Osteoblast (primary cell): ENCODE measurements at places on chromosomes 16 and 17.

DNA sequence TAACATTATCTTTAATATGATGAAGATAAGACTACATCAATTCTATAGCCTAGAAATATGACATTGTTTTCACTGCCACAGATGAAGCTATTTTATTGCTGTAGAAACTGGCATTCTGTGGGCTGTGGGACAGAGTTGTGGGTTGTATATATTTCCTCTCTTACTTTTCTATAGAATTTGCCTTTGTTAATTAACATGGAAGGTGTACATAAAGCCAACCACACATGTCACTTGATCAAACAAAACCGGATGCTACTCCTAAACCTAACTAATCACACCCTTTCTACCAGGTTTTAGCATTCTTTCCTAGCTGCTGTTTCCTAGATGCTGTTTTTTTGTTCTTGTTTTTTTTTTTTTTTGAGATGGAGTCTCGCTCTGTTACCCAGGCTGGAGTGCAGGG lies 81.2 kb upstream of the ATP2A3 start:
- no peak for DNase-seq

DNA sequence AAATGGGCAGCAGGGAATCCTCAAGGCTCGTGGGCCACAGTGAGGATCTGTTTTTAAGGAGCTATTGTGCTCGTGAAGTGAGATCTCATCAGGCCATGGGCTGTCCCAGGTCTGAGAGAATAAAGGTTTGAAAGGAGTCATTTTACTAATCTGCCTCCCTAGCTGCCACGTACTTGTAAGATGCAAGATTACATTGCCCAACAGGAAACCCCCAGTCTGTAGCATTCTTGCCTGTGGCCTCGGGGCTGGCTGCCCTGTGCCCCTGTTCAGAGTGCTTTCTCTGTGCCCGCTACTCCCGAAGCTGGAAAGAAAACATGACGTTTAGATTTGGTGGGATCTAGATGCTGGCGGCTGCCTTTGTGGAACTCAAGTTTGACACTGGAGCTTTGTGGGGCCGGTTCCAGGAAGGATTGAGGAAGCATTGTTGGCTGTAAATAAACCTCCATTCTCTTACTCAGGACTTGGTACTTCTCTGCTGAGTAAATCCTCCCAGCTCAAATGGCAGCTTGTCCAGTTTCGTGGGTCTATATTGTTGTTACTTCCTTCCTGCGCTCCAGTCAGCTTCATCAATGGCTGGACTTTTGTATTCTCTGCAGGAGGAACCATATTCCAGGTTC lies 21.2 kb downstream of the SAP30BP start:
- no peak for DNase-seq

- peak; percentile 98 for DNase-seq
Observed at GRCh38 chr17:31394544-31394943, 3.1 kb downstream of the RAB11FIP4 start.

DNA sequence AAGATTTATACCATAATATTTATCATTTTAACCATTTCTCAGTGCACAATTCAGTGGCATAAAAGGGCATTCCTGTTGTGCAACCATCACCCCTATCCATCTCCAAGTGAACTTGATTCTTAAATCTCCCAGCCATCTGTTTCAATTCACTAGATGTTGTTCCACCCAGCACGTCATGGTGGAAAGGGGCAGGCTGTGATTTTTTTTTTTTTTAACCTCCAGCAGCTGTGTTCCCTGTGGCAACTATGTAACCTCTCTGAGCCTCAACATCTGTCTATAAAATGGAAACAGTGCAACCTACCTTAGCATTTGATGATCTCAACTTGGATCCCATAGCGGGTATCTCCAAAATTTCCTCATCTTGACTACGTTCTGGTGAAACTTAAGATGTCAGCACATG lies 604.5 kb downstream of the WWOX start:
- no peak for DNase-seq

DNA sequence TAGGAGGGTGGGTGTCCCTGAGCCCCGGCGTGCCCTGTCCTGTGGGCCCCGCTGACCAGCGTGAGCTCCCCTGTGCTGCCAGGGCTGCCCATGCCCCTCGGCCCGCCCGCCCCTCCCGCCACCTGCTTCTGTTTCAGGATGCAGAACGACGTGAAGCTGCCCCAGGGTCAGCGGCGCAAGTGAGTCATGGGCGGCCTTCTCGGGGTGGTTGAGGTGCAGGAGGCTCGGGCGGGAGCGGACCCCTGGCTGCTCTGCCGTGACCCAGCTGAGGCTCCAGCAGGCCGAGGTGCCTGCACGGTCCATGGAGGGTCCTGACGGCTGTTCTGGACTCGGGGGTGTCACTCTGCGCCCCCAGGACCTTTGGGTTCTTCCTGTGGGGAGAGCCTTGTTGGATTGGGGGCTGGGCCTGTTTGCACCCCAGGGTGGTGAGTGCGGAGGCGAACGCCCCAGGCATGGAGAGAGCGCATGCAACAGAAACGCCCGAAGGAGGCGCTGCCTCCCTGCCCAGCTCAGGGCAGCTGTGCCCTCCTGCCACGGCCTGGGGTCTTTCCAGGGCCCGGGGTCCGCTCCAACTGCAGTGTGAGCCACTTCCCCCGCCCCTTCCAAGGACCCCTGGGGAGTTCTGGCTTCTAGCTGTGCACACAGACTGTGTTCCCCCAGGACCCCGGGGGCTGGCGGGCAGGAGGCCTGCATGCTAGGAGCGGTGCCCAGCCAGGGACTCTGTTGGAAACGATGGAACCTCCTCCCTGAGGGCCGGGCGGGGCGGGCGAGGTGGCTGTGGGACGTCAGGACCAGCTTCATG lies 4.0 kb downstream of the SLC25A10 start:
- DNase-seq, result peak; percentile 89

GRCh38 chr17:38559880-38560230 lies 45.9 kb downstream of the SRCIN1 start:
- no peak for DNase-seq

- DNase-seq, result peak; percentile 63
Observed at GRCh38 chr17:47731396-47731795, 1.6 kb upstream of the TBX21 start.

DNA sequence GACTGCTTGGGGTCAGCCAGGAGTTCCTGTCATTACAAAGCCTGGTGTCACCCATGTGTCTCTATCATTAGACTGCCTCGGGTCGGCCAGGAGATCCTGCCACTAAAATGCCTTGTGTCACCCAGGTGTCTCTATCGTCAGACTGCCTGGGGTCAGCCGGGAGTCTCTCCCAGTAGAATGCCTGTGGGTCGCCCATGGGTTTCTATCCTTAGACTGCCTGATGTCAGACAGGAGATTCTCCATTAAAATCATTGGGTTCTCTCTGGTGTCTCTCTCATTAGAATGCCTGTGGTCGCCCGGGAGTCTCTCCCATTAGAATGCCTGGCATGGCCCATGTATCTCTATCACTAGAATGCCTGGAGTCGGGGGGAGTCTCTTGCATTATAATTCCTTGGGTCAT lies 2231.0 kb downstream of the TP53TG3F start:
- no peak for DNase-seq

DNA sequence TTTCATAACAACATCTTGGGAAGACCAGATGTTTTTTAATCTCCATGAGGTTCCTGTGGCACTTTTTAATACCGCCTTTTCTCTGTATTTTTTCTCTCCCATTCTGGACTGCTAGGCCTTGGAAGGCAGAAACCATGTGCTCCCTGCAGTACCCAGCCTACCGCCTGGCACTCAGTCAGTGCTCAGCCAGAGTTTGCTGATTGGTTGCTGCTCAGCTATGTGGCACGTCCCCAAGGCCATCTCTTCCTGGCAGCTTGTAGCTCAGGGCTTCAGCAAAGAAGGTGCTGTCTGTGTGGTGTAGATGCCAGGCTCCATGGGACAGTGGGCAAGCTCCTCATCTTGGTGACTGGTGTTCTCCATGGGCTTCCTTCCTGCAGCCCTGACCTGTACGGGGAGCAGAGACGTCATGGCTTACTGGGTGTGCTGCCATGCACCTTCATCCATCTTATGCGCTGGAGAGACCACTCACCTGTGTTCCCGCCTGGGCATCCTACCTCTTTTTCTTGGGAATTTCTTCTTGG lies 86.7 kb downstream of the CLEC16A start:
- DNase-seq, result no peak

DNA sequence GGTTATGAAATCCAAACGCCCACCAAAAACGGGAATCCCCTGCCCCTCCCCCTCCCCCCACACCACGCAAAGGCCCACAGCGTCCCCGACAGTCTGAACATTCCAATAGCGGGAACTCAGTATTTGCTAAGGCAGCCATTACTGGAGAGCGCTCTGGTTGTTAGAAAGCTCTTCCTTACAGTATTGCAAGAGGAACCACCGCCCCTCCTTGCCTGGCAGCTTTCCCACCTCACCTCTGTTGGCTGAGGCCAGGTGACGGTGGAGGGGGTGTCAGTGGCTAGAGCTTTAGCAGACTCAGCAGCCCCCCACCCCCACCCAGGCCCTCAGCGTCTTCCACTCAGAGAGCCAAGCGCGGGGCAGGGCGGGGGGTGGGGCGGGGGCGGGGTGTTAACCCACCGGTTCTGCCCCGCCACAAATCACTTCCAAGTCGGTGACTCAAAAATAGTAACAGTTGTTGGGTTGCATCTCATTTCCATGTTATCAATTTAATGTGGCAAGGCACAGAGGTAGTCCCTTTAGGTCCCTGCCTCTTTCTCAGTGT lies 2.2 kb upstream of the PLEKHH3 start:
- DNase-seq, result peak; percentile 95

- no peak for DNase-seq
Observed at GRCh38 chr17:27846042-27846655, 45.8 kb upstream of the NOS2 start.

DNA sequence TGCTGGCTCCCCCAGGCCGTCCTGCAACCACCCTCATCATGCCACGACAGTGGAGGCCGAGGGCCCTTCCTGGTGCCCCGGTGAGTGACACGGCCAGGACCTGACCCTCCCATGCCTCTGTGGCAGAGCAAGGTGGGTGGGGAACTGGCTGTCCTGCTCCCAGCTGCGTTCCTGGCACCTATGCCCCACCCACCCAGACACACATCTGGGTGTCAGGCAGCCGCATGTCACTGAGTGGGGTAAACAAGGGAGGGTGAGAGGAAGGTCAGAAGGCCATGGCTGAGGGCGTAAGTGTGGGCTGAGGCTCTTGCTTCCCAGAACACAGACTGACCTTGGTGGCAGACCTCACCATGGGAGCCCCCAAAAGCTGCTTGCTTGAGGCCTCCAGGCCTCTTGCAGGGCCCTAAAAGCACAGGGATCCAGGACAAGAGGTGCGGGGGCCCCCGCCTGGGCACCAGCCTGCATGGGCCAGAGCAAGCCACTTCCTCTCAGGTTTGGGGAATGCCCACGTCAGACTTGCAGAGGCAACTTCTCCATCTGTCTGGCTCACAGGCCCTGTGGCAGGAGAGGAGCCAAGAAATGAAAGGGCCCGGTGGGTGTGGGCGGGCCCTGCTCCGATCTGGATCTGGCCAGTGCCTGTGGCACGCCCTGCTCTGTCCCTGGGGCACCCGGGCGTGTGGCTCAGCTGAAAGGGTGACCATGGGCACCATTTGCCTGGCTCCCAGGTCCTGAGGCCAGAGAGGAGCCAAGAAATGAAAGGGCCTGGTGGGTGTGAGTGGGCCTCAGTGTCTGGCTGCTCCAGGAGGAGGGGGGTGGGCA lies 3.9 kb upstream of the CCDC57 start:
- DNase-seq, result peak; percentile 97

DNA sequence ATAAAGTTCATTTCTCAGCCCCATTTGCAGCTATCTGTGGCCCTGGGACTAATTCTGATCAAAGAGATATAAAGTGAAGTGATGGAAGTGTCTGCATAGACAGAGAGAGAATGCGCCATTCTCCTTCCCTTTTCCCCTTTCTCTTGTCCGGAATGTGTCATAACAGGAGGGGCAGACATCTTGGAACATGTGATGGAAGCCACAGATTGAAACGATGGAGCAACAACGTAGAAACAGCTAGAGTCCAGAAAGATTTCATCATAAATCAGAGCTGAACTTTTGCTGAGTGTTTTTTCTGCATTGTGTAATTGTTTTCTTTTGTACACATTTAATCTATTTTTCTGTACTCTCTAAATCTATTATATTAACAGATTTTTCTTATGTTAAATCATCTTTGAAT lies 11.3 kb downstream of the ASGR1 start:
- no peak for DNase-seq

DNA sequence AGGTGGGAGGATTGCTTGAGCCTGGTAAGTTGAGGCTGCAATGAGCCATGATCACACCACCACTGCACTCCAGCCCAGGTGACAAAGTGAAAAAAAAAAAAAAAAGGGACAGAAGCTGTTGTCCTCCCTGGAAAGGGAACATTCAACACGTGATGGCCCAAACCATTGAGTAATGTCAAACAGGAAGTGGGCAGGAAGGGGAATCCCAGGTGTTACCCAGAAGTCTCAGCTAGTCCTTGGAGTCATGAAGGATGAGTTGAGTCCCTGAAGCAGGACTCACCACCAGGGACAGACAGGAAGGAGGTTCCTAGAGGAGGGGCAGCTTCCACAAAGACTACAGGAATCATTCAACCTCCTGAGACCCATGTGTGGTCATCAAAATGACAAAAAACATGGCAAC lies 19.8 kb upstream of the CMIP start:
- DNase-seq, result no peak

GRCh38 chr17:21173543-21173942 lies 40.4 kb downstream of the TMEM11 start:
- no peak for DNase-seq

GRCh38 chr17:1789936-1790335 lies 28.1 kb downstream of the SERPINF1 start:
- DNase-seq, result no peak

DNA sequence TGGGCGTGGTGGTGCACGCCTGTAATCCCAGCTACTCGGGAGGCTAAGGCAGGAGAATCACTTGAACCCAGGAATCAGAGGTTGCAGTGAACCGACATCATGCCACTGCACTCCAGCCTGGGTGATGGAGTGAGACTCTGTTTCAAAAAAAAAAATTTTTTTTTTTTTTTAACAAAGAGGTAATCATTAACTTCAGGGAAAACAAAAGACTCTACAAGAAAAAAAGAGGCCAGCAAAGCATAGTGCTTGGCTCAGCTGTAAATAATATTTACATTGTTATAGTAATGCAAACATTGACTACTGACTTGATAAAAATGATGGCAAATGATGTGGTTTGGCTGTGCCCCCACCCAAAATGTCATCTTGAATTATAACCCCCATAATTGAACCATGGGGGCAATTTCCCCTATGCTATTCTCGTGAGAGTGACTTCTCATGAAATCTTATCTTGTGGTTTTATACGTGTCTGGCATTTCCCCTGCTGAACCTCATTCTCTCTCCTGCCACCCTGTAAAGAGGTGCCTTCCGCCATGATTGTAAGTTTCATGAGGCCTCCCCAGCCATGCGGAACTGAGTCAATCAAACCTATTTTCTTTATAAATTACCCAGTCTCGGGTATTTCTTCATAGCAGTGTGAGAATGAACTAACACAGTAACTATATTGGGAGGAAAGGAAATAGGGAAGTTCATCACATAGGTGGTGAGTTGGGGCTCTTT lies 12.7 kb upstream of the SSTR2 start:
- DNase-seq, result no peak

- peak; percentile 41 for DNase-seq
Observed at GRCh38 chr17:38733282-38733981, 3.3 kb downstream of the CISD3 start.
